Amniotic stem cell (primary cell): ENCODE measurements at places on chromosomes 6 and 20.

GRCh38 chr6:41657131-41658094 lies 19.1 kb downstream of the MDFI start:
- DNase-seq = no peak

- no peak for DNase-seq
Measured at GRCh38 chr6:165842281-165842936, 179.4 kb upstream of the PDE10A start.

DNA sequence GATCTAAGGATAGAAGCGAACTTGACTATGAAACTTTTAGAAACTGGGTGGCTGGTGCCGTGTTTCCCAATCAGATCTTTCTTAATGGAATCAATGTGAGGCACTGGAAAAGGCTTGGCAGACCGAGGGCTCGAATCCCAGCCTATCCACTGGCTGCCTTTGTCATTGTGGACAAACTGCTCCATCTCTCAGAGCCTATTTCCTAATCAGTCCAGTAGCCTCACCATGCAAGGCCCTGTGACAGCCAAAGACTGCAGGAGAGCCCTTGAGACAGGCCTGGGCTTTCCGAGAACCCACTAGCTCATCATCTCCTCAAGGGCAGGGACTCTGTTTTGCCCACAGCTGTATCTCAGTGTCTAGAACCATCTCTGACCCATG lies 43.4 kb downstream of the SPDEF start:
- DNase-seq = no peak

DNA sequence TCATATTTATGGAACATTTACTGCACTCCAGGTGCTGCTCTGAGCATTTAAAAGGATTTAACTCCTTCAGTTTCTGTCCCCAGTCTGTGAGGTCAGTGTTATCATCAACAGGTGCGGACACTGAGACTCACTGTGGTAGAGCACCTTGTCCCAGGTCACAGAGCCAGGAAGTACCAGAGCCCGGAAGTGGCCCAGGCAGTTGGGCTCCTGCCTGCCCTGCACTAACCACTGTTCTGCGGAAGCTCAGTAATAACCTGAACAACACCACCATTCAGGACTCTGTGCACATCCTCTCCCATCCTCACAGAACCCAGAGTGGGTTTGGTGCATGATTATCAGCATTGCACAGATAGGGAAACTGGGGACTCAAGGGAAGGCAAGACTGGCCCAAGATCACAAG lies 16.8 kb upstream of the SIRPG start:
- no peak for DNase-seq

DNA sequence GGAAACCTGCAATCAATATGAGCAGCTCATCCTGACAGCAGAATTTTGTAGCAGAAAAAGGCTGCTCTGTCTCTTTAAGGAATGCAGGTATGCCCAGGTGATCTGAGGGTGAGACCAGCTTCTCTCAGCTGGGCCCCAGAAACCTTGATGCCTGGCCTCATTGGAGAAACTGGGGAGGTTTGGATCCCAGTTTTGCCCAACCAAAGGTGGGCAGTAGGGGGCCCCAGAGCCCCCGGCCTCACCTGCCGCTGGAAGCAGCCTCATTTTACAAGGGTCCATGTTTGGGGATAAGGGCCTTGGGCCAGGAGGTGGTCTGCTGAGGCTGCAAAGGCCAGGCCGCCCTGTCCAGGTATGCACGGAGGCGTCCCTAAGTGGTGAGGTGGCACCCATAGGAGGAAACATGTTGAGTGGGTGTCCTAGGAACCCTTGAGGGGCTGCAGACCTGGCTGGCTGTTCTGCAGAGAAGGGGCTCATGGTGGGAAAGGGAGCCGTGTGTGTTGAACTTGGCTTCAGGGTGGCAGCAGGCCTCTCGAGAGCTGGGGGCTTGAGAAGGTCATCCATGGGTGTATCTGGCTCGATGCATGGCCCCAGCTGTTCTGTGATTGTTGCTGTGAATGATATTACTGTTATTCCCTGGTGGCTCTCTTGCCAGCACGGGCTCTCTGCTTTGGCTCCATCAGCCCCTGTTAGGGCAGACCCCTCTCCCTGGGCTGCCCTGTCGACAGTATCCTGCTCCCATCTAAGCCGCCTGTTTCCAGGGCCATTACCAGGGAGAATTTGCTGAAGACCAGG lies 208.4 kb downstream of the CDH4 start:
- DNase-seq = no peak

DNA sequence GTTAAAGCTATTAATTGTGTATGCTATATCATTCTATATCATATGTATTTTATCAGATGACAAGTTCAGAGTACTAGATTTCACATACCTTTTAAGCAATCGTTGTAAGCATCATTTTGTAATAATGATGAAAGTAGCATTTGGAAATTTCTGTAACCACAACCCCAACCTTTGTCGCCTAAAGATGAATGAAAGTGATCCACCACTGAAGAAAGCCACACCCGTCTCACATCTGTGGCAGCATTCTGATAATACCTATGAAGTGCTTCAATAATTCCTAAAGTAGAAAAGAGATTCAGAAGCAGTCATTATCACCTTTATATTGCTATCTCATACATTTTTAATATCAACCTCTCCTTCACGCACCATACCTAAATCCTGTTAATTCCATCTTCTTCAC lies 16.6 kb downstream of the ZUP1 start:
- no peak for DNase-seq

GRCh38 chr20:4470375-4470774 lies 251.3 kb upstream of the PRND start:
- peak; percentile 44 for DNase-seq

DNA sequence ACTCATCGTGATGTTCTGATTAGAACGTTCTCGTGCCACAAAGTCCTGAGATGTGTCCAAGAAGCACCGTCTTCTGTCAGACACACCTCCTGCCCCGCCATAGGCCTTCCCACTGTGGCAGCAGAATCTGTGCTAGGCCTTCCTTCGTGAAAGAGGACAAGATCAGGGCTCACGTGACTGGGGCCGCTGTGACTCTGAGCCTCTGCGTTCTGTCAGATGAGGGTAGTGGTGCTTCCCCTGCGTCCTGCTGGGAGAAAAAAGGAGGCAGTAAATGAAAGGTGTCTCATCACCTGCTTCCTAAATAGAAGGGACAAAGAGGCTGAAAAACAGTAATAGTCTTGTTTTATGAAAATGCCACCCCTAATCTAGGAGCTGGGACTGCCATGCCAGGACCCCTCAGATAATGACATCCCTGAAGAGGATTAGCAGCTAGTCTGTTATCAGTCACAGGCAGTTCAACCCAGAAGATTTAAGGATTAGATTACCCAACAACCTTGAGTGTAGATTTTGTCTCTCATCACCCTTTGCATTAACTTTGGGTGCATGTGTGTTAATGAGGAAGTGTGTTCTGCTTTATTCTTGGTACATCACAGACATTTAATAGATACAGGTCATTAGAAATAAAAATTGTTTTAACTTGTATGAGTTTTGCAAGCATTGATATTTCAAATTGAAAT lies 4.1 kb downstream of the DNAJC5 start:
- no peak for DNase-seq

GRCh38 chr6:117138425-117138824 lies 126.9 kb upstream of the VGLL2 start:
- DNase-seq = no peak
